SK-N-SH treated with all-trans-retinoic acid at 6 μM for 48 hours (cell line): ENCODE measurements at places on chromosomes 13 and 19.

DNA sequence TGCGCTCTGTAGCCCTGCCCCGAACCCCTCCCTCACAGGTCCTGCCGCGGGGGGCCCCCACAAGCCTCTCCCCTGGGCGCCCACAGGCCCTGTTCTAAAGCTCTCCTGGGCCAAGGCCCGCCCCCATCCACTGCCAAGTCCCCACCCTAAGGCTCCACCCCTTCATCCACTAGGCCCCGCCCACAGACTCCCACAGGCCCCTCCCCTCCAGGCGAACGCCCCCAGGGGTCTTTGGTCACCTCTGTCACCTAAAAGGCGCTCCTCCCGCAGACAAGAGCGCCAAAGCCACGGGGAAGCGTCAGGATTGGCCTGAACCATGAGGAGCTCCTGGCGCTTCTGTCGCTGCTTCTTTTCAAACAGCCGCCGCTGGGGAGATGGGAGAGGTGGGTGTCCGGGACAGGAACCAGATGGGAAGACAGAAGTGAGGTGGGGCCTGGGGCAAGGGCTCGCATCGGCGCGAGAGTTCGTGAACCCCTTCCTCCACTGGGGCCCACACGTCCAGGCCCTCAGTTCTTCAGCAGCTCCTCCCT is 2.3 kb downstream of the TULP2 start:
- ATAC-seq, result no peak

DNA sequence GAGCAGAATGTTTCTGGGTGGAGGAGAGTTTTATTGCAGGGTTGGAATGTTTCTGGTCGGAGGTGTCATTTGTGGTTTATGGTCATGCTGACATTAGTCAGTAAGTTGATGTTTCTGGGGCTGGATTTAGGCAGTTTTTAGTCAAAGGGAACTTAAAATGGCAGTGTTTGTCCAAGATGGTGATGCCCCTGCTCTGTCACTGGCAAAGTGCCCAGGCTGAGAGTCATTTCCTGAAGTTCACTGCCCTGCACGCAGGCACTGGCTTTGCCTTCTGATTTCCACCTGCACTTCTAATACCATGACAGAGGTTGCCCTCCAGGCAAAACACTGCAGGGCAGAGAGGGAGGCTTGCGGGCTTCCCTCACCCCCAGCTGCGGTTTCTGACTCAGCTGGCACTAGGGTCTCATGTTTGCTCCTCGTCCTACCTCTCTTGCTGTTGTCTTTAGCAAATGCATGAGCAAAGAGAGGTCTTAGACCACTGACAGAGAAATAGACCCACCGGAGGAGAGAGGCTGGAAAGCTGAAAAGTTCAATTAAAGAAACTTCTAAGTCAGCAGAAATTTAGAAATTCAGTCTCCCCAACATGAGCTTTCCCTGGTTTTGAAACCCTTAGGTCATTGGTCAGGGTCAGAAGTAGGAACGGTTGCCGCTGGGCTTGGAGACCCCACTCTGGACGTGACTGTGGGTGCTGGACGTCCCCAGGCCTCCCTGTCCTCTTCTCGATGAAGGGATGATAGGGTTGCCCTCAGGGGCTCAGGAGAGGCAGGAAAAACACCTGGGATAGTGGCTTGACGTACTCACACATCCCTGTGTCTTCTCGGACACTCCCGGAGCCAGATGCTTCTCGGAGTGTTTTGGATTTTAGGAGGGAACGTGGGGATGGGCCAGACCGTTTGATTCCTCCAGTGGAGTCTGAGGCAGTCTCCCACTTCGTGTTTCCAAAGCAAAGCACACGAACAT is 26.3 kb downstream of the TMEM255B start:
- no peak; the same call in 2 of the 3 replicates for ATAC-seq

DNA sequence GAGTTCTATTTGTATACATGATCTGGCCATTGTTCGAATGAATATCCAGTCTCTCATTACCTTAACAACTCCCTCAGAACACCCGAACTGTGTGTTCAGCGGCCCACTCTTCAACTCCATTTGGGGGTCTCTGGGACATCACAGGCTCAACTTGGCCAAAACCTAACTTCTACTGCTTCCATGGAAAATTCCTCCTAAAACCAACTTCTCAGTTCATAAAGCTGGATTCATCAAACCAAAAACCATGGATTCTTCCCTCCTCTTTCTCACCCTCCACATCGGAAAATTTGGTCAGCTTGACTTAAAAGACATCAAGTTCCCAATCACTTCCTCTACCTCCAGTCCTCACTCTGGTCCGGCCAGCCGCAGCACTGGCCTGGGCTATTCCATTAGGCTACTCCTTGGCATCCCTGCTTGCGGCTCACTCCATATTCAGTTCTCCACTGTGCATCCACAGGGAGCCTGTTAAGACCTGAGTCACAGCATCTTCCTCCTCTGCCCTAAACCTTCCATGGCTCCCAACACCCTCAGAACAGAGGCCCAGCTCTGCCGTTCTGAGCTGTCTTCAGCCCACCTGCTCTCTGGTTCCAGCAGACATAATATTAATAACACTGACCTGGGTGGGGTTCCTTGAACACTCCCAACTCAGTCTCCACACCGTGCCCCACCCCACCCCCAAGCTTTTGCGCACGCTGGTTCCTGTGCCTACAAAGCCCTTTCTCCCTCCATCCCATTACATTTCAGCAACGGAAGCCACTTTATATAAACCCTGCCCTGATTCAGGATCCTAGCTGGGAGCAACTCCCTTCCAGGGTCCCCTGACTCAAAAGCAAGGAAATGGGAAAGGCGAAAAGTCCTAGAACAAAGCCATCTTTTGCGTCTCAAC is 1.1 kb downstream of the ZNF792 start:
- peak; percentile 48 for ATAC-seq

GRCh38 chr13:33872005-33872351 is 54.0 kb downstream of the RFC3 start:
- ATAC-seq, result no peak

- ATAC-seq, result no peak
Measured at GRCh38 chr19:45402298-45403061, 2.4 kb downstream of the PPP1R13L start.

- no peak for ATAC-seq
Measured at GRCh38 chr19:38697197-38697596, 47.1 kb downstream of the CAPN12 start.

DNA sequence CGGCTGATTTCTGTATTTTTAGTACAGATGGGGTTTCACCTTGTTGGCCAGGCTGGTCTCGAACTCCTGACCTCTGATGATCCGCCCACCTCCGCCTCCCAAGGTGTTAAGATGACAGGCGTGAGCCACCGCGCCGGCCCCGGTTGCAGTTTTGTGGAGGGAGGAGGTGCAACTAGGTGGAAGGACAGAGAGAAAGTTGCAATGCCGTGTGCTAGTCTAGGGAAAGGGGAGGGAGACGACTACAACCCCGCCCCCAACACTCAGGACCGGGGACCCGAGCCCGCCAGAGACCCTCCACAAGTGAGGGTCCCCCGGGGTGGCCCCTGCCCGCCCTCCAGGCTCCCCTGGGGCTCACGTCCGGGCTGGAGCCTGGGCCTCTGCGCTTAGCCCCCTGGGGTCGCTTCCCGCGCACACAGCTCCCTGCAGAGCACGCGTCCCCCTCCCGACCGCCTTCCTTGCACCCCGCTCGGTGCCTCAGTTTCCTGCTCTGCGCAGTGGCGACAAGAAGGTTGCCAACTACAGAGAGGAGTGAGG is 1.2 kb upstream of the ARID3A start:
- no peak for ATAC-seq

- no peak for ATAC-seq
Measured at GRCh38 chr19:18063463-18063862, 23.3 kb downstream of the IL12RB1 start.

DNA sequence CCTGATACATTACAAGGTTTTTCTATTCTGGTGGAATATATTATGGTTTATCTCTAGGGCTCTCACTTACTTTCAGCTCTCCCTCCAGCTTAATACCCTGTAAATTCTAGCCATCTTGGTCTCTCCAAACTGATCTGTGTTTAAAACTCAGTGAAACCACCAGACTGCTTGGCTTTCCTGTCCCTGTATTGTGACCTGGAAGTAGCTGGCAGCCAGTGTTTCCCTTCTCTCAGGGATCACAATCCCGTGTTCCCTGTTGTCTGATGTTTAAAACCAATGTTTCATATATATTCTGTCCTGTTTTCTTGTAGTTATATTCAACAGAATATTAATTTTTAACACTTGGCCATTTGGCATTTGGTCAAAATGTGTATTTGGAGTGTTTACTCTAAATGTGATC is 8.0 kb downstream of the AKAP11 start:
- no peak for ATAC-seq

GRCh38 chr19:29923653-29924052 is 18.4 kb upstream of the URI1 start:
- no peak for ATAC-seq

DNA sequence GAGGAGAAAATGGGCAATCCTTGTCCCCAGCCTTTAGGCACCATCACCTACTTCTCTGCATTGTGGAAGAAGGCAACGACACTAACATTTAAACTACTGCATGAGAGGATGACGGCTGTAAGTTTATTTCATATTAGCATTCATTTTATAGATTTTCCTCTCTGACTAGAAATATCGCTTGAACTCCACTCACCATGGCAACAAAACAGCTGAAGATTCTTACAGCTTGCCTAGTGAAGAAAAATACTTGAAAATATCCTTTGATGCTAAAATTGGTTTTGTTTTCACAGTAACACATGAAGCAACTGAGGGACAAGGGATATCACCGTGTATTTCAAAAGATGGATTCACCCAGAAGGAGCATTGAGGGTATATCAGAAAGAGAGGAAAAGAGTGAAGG is 284.3 kb downstream of the LIG4 start:
- ATAC-seq, result no peak

DNA sequence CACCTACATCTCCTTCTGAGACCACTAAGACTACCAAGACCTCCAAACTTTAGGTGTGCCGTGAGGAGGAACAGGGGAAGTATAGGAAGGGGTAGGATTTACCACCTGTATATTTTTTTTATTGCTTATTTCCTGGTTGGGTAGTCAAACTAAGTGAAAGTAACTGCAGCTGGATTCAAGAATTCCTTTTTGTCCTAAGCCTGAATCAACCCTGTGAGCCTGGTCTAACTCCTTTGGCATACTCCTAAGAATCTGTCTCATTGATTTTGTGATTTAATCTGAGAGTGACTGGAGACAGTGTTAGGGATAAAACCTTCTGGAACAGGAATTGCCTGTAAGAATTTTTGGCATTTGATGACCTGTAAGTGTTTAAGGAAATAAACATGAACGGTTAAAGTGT is 523.5 kb upstream of the MIR17HG start:
- no peak for ATAC-seq

DNA sequence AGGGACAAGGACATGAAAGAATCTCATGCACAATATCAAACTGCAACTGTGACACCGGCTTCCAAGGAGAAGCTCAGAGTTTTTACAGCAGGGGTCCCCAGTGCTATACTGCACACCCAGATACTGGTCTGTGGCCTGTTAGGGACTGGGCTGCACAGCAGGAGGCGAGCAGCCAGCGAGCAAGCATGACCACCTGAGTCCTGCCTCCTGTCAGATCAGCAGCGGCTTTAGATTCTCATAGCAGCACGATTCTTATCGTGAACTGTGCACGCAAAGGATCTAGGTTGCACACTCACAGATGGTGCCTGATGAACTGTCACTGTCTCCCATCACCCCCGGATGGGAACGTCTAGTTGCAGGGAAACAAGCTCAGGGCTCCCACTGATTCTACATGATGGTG is 13.1 kb upstream of the CD22 start:
- ATAC-seq, result no peak

DNA sequence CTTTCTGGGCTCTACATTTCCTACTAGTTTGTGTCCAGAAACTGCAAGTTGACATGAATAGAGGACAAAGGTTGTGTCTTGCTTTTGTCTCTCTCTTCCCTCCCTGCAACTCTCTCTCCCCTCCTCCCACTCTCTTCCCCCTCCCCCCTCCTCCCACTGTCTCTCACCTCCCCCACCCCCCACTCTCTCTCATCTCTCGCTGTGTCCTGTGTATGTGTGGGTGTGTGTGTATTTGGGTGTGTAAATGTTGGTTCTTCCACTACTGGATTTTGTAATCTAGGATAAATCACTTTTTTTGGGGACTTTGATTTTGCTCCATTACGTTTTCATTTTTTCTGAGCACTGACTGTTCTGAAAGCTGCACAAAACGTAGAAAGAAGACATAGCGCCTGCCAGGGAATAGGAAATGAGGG is 48.4 kb downstream of the AKAP11 start:
- ATAC-seq, result no peak

DNA sequence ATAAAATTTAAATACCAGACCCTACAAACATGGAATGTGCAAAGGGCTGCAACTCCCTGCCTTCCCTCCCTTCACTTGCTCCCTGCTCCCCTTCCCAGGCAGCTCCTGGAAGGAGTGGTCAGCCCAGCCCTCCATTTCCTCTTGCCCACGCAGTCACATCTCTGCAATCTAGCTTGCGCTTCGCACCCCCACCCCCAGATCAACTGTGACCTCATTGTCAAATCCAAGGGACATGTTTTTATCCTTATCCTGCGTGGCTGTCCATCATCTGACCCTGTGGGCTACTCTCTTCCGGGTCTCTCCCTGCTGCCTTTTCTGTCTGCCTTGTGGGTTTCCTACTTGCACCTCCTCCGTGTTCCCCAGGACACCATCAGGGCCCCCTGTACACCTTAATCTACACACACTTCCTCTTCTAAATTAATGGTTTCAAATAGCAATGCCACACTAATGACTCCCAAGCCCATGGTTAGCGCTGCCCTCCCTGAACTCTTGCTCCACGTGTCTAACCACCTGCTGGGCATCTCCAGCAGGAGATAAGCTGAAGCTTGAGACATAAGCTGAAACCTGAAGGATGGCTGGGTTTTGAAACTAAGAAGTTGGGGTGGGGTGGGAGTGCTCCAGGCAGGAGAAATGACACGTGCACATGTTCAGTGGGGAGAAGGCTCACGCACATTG is 118.3 kb downstream of the USP12 start:
- no peak; the same call in 2 of the 3 replicates for ATAC-seq

- no peak for ATAC-seq
Measured at GRCh38 chr13:78254113-78254512, 335.5 kb upstream of the EDNRB start.

DNA sequence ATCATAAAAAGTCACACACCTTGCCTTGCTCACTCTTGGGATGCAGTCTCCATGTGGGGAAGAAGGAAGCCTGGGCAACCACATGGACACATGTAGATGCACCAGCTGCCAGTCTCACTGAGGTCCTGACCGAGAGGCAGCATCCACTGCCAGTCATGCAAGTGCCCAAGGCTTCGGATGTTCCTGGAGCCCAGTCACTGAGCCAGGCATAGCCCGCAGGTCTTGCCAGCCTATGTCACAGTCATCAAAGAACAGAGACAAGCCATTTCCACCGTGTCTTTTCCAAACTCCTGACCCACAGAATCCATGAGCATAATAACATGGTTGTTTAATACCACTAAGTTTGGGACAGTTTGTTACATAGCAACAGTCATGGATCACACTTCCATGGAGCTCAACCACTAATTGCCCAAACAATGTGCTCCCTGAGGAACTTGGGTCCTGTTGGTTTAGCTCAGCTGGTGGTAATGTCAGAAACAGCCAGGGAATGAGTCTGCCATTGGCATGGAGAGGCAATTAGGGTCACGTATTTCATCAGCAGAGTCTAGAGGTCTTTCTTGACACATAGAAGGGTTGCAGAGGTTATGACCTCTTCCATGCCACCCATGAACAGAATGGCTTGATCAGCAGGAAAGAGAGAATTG is 21.5 kb downstream of the STARD13 start:
- no peak for ATAC-seq
